ENCODE measurements at places on chromosomes 3 and 15.

DNA sequence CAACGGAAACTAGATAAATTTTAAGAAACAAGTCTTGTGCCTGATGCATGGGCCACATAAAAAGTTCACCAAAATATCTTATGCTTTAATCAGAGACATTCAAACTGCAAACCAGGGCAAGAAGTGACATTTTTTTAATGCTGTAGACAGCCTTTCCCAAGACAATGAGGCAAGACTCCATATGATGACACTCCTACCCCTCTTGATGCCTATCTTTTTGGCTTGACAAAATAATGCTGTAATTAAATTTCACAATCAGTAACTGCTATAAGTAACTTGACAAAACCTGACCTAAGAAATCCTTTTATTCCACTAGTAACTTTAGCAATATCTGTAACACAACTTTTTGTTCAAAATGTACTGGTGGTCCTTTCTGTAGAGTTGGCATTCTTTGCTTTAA lies 48.7 kb downstream of the ECT2 start:
- no peak for DNase-seq

GRCh38 chr15:52184721-52185120 lies 6.5 kb downstream of the GNB5 start:
- DNase-seq = no peak

GRCh38 chr15:65812916-65813315 lies 20.8 kb upstream of the DENND4A start:
- no peak for DNase-seq

- DNase-seq = peak; percentile 49
Observed at GRCh38 chr15:101276501-101277037, 716 bp downstream of the SELENOS start.

- no peak for DNase-seq
Observed at GRCh38 chr15:48577469-48577868, 68.0 kb downstream of the FBN1 start.

GRCh38 chr3:40584625-40585189 lies 59.9 kb downstream of the ZNF621 start:
- DNase-seq = peak; percentile 76

GRCh38 chr3:182375916-182376315 lies 417.4 kb upstream of the ATP11B start:
- no peak for DNase-seq

GRCh38 chr3:57031631-57032541 lies 28.6 kb upstream of the SPATA12 start:
- no peak for DNase-seq

DNA sequence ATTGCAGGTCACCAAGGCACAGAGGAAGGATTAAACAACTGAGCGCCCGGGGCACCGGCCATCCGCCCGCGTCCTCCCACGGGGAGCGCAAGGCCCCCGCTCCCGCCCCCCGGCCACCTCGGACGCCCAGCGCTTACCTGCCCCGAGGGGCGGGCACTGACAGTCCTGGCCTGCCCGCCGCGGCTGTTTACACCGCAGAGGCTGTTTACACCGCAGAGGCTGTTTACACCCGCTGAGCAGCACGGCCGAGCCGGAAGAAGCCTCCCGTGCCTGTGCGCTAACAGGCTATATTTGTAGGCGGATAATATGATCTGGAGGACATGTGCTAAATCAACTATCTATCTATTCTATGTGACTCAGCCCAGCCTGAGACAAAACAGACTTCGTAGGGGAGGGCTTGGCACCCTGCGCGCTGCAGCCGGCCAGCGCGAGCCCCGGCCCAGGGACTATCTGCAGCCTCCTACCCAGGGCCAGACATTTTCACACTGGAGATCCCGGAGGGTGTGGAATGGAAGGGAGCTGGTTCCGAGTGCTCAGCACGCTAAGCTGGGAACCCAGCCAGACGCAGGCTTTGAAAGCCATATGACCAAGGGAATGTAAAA lies at the start of gene LRRC2:
LRRC2 (minus strand) TSS at position 263 of the 602 bp plus-strand sequence. CDS start 14,711 bp downstream, outside the sequence.
- peak; percentile 41 for DNase-seq

GRCh38 chr3:179768080-179768479 lies 115.2 kb downstream of the USP13 start:
- no peak for DNase-seq

DNA sequence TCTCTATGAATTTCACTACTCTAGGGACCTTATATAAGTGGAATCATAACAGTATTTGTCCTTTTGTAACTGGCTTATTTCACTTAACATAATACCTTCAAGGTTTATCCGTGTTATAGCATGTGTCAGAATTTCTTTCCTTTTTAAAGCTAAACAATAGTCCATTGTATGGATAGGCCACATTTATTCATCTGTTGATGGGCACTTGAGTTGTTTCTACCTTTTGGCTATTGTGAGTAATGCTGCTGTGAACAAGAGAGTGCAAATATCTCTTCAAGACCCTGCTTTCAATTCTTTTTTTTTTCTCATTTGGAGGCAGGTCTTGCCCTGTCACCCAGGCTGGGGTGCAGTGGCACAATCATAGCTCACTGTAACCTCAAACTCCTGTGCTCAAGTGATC lies 56.5 kb downstream of the CHCHD6 start:
- DNase-seq = no peak

GRCh38 chr3:114011059-114011797 lies 45.1 kb downstream of the CCDC191 start:
- no peak for DNase-seq

- no peak for DNase-seq
Observed at GRCh38 chr15:75213768-75214221, 12.1 kb downstream of the C15orf39 start.

GRCh38 chr3:110530902-110531301 lies 540.7 kb upstream of the NECTIN3 start:
- no peak for DNase-seq

All from activated CD4-positive, alpha-beta T cell treated with anti-CD3 and anti-CD28 coated beads, Interleukin-10, Interleukin-2, amounts not matched to agents 100 ng/mL and 50 ng/mL, durations not matched to agents 16 hours and 8 hours (primary cell).